AG08395 (cell line): ENCODE measurements at places on chromosomes 11 and 22.

GRCh38 chr11:11318961-11319360 lies 34.1 kb downstream of the CSNK2A3 start:
- no peak for DNase-seq

DNA sequence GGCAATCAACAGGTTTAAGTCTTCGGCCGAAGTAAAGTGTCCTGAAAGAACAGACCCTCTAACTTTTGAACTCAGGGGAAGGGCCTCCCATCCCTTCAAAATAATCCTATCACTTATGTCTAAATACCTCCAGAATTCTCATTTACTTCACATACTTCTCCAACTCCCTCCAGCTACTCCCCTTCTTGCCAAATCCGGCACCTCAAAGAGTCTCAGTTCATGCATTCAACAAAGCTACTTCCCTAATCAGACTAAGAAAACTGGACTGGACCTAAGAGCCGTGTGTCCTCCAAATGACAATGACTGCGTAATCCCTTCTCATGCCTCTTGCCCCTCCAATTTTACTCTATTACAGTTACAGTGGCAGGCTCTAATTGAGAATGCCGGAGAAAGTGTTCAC lies 1.3 kb downstream of the DDB1 start:
- DNase-seq: no peak

- DNase-seq: no peak
These were observed 102.6 kb downstream of the GALNT18 start for GRCh38 chr11:11519184-11519583.

GRCh38 chr11:126991596-126991995 lies 9.0 kb downstream of the KIRREL3 start:
- DNase-seq: peak; percentile 52

- peak; percentile 91 for DNase-seq
These were observed 79.2 kb upstream of the GRIK4 start for GRCh38 chr11:120432056-120433018.

DNA sequence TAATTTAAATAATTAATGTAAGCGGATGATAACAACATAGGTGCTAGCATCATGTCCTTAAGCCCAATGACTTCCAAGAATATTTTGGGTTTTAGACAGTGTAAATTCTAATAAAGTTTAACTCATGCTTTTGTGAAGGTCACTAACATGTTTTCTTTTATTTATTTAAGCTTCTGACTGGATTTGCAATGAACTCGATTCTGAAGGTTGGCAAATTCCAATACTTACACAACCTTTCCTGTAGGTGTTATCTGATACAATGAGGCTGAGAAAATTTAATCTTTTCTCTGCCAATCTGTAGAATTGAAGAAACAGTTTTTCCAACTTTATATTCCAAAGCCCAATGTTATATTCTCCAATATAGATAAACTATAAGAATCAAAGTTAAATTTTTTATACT lies 311.3 kb downstream of the LUZP2 start:
- no peak for DNase-seq

- DNase-seq: no peak
These were observed 102.1 kb downstream of the MN1 start for GRCh38 chr22:27699383-27700019.

- peak; percentile 14 for DNase-seq
These were observed 444 bp downstream of the CWF19L2 start for GRCh38 chr11:107457205-107457557.

- DNase-seq: peak; percentile 38
These were observed 12.9 kb upstream of the CAT start for GRCh38 chr11:34425867-34426266.
